ENCODE measurements at places on chromosomes 11 and 22. TPM values are rescaled to one million over a fixed set of nuclear protein-coding genes. Genes with fewer than 3 reads are reported as not detected.

Gene RAB36
- total RNA-seq, result 2.7 TPM

DNA sequence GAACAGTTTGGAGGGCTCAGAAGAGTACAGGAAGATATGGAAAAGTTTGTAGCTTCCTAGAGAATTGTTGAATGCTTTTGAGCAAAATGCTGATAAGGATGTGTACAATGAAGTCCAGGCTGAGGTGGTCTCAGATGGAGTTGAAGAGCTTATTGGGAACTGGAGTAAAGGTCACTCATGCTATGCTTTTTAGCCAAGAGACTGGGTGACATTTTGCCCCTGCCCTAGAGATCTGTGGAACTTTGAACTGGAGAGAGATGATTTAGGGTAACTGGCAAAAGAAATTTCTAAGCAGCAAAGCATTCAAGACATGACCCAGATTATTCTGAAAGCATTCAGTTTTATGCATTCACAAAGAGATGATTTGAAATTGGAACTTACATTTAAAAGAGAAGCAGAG lies 27.9 kb upstream of the CABP2 start:
- no peak for DNase-seq

GRCh38 chr11:83706566-83706965 lies 420.4 kb upstream of the CCDC90B start:
- no peak for DNase-seq

Gene B4GALNT4
- total RNA-seq, result 5.1 TPM

DNA sequence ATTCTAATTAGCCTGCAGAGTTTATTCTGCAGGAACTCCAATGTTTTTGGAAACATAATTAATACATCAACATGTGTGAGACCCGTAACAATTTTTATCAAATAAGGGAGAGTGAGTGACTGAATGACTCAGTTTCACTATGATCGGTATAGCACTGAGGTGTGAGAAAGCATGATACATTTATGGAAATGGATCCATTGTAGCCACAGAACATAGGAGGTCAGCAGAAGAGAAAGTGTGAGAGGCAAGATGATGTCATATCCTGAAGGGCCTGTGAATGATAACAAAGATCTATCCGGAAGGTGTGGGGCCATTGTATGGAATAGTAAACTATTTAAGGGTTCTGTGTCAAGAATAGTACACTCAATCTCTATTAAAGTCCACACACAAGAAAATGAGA lies 1406.1 kb upstream of the TENM4 start:
- no peak for DNase-seq

Gene TOMM22
- total RNA-seq, result 73.7 TPM

GRCh38 chr22:44211256-44211945 lies 30.7 kb downstream of the PARVG start:
- no peak for DNase-seq

Gene POU2F3
- 1.1 TPM for total RNA-seq
